Vagina (tissue), 2 donors: ENCODE measurements at places on chromosomes 2 and 18. TPM values are rescaled to one million over a fixed set of nuclear protein-coding genes. Genes with fewer than 3 reads are reported as not detected.

PID1 gene
- total RNA-seq, result 83.2 TPM

WDFY1 gene
- total RNA-seq, result 44.2 TPM

UGT1A4 gene
- 0.98 TPM for total RNA-seq

NAGK gene
- total RNA-seq, result 110 TPM

NT5DC4 gene
- total RNA-seq, result not detected

CDH20 gene
- total RNA-seq, result not detected

TYMS gene
- 11.3 TPM for total RNA-seq

CAVIN2 gene
- 50.6 TPM for total RNA-seq

DQX1 gene
- 9.6 TPM for total RNA-seq

CD8B gene
- 10.6 TPM for total RNA-seq

DUSP2 gene
- total RNA-seq, result 14.0 TPM

VAPA gene
- 210 TPM for total RNA-seq

CNDP1 gene
- total RNA-seq, result 9.8 TPM

BOLL gene
- not detected for total RNA-seq

ARHGAP25 gene
- total RNA-seq, result 9.6 TPM

ZSWIM2 gene
- not detected for total RNA-seq

REG3A gene
- total RNA-seq, result not detected

HADHA gene
- 124 TPM for total RNA-seq

CD8A gene
- 6.9 TPM for total RNA-seq

CD226 gene
- total RNA-seq, result 6.4 TPM

AGXT gene
- total RNA-seq, result not detected

MYCN gene
- total RNA-seq, result 2.0 TPM

PLEK gene
- total RNA-seq, result 4.4 TPM

ABCB11 gene
- not detected for total RNA-seq

CCDC68 gene
- total RNA-seq, result 8.1 TPM

CAMKMT gene
- 21.1 TPM for total RNA-seq

RUFY4 gene
- total RNA-seq, result not detected

GMCL1 gene
- total RNA-seq, result 13.0 TPM

FSHR gene
- total RNA-seq, result not detected

FEV gene
- total RNA-seq, result not detected

IL36RN gene
- total RNA-seq, result 0.25 TPM

NEU2 gene
- total RNA-seq, result not detected

PLCD4 gene
- 12.0 TPM for total RNA-seq

ST6GAL2 gene
- total RNA-seq, result 2.9 TPM

ESPNL gene
- total RNA-seq, result 0.74 TPM

MYO5B gene
- 22.6 TPM for total RNA-seq

PIEZO2 gene
- total RNA-seq, result 5.9 TPM

UGT1A5 gene
- total RNA-seq, result 1.2 TPM

GULP1 gene
- 57.2 TPM for total RNA-seq

TBR1 gene
- total RNA-seq, result not detected

KIF5C gene
- total RNA-seq, result 13.3 TPM

LRRC30 gene
- total RNA-seq, result not detected

PARD3B gene
- 12.3 TPM for total RNA-seq

GKN2 gene
- not detected for total RNA-seq

GALR1 gene
- total RNA-seq, result 0.98 TPM

PSTPIP2 gene
- 9.1 TPM for total RNA-seq

CNTNAP5 gene
- not detected for total RNA-seq

ZNF385B gene
- total RNA-seq, result 11.5 TPM

TGFA gene
- total RNA-seq, result 27.7 TPM

MTLN gene
- 131 TPM for total RNA-seq

RETSAT gene
- total RNA-seq, result 62.1 TPM

ATP6V1C2 gene
- total RNA-seq, result 134 TPM

NPHP1 gene
- total RNA-seq, result 4.9 TPM
